NCI-H2227 treated with DMSO at 0.1 percent for 48 hours (cell line): ENCODE measurements at places on chromosomes 12 and 14.
A peak's percentile ranks its signal among the peaks of the same experiment; 100 is the strongest.

GRCh38 chr14:81710232-81710845, 176.7 kb upstream of the SEL1L start:
- peak; percentile 46 for DNase-seq

- no peak for DNase-seq
Observed at GRCh38 chr12:51393676-51394545, 2.7 kb upstream of the GALNT6 start.

- DNase-seq = no peak
Observed at GRCh38 chr12:81017792-81018191, 60.1 kb upstream of the ACSS3 start.

DNA sequence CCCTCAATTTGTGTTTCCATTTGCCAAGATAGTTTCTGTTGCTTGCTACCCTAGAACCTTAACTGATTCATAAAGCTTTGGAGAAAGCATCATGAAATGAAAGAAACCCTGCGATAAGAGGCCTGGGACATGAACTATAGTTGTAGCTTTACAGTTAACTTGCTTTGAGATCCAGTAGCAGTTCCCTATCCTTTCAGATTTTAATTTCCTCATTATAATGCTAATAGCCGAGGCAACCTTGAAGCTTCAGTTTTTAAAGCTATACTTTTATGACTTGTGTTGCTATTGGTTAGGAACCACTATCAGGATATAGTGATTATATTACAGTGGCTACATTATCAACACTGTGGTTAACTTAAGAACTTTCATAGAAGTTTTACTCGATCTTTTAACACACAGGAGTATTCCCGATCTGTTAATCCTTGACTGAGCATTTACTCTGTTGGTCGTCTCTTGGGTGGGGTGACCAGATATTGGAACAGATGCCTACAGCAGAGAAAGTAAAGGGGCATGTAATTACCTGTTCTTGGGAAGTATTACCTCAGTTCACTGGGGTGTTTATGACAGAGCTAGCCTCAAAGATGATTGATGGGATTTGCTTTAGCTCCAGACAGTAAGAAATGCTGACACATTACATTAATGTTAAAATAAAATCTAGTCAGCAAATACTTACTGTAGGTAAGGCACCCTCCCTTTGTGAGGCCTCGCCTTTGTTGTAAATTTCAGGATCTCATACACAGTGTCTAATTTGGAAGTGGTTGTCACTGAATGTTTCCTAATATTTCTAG, 86.2 kb upstream of the CSRP2 start:
- DNase-seq = no peak

GRCh38 chr12:47097276-47097896, 17.6 kb upstream of the AMIGO2 start:
- DNase-seq = no peak
